ENCODE measurements at places on chromosomes 6 and 20.

DNA sequence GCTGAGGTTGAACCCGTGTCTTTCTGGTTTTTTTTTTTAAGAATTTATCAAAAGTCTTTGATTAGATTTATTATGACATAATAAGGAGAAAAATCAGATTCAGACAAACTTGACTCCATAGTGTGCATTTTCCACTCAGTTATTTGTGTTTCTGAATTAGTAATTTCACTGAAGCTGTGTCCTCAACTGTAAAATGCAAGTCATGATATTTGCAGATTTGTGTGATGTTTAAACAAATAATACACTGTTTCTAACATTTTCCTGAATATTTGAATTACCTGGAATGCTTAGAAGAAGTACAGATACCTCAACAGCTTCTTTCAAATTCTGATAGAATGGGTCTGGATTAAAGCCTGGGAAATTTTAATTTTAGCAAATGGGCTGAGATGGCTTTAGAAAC lies 1050.3 kb upstream of the MAP3K7 start:
- no peak for DNase-seq

- no peak for DNase-seq
Observed at GRCh38 chr20:48489656-48490055, 338.1 kb downstream of the PREX1 start.

DNA sequence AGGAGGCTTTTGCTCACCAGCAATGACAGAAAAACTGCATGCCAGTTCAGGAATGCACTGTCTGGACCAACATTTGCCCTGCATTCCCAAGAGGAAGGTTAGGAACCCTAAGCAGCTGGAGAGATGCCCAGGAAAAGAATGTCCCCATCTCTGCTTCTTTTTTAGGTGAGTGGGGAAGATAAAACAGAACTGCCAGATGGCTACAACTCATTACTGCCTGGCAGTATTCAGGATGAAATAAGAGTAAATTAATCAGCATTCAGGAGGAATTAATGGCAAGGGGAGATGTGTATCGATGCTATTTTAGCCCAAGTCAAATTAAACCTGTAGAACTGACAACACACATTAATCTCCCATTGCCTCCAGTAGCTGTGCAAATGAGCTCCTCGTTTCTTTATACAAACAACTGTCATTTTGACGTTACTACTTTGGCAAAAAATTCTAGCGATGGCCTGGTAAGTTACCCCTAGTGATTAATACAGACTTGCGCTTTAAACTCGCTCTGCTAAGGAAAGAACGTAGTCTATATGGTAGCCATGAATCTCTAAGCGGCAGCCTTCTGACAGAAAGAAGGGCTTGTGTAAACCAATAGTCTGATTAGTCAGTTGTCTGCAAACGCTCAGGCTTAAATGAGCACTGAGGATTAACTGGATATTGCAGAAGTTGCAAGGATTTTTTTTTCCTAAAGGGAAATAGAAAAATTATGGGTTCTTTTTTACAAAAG lies 16.7 kb upstream of the SMLR1 start:
- DNase-seq, result peak; percentile 51

DNA sequence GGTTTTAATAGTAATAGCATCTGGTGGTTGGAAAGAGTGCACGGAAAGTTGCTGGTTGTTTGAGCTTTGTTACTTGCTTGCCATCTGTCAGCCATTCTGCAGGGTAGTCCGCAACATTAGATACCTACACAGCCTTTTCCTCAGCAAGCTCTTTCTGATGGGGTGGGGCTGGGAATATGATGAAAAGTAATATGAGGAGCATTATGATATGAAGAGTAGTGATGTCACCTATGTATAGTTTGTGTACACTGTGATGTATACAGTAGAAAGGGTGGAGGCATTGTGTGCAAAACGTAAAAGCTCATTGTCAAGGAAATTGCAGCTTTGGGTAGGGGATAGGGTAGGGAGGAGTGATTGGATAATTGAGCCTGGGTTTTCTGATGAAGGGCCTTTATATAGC lies 16.1 kb downstream of the SCAF8 start:
- DNase-seq, result no peak

DNA sequence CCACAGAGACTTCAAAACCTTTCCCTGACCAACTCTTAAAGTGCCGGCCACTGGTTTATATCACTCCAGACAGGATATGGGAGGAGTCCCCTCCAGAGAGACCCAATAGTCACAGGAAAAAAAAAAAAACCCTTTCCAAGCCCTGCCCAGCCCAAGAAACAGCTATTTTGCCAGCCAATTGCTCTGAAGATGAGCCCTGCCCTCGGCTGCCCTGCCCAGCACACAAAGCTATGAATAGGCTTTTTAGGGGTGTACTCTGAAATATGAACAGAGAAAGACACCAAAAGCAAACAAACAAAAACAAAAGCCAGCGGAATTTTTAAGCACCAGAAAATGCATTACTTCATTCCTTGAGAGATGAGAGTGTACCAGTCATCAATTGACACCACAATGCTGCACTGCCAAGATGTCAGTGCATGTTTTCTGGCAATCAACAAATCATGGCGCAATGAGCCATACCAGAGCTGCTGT lies 275.1 kb downstream of the C6orf118 start:
- DNase-seq, result no peak

GRCh38 chr6:438634-439170 lies 47.1 kb downstream of the IRF4 start:
- DNase-seq, result no peak

Data from fibroblast of skin of back (primary cell).